Tibial artery (tissue), 4 donors: ENCODE measurements at places on chromosomes 12 and 14.

GRCh38 chr12:53798575-53798974 lies 46.8 kb upstream of the CISTR start:
- no peaks in the 10 kb centered on the region for H3K4me1 ChIP-seq
- no peak overlapping the region for H3K4me3 ChIP-seq
- no peak overlapping the region for H3K27ac ChIP-seq

- no peak overlapping the region for H3K27ac ChIP-seq
- H3K27me3 ChIP-seq, result no peaks in the 10 kb centered on the region
- no peak overlapping the region for H3K4me3 ChIP-seq
- H3K36me3 ChIP-seq, result no peaks in the 10 kb centered on the region
- no peak for DNase-seq
Measured at GRCh38 chr12:110548678-110549077, 34.4 kb downstream of the PPTC7 start.

- H3K4me1 ChIP-seq, result no peaks in the 10 kb centered on the region
- no peaks in the 10 kb centered on the region for H3K27me3 ChIP-seq
- DNase-seq, result no peak
- no peak overlapping the region for H3K27ac ChIP-seq
- H3K36me3 ChIP-seq, result peaks cover 29% of the 10 kb centered on the region
- H3K4me3 ChIP-seq, result no peak overlapping the region
Measured at GRCh38 chr14:77746064-77746702, 14.8 kb downstream of the SNW1 start.

DNA sequence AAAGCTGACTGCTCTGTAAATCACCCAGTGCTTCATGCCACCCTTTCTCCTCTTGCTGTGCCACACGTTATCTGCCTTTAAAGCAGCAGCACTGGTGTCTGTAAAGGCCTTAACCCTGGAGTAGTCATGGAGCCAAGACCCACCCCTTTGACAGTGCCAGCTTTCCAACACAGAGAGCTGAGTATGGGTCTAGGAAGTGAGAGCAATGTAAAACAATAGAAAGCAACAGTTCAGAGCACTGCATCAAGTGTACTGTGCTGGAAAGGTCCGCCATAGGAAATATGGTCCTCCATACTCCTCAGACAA lies 139.5 kb downstream of the DAD1 start:
- no peak for DNase-seq
- H3K4me3 ChIP-seq, result no peak overlapping the region
- H3K36me3 ChIP-seq, result no peaks in the 10 kb centered on the region
- no peaks in the 10 kb centered on the region for H3K27me3 ChIP-seq
- H3K4me1 ChIP-seq, result peaks cover 8% of the 10 kb centered on the region
- no peak overlapping the region for H3K27ac ChIP-seq

- H3K4me1 ChIP-seq, result no peaks in the 10 kb centered on the region
- H3K36me3 ChIP-seq, result no peaks in the 10 kb centered on the region
- no peak overlapping the region for H3K4me3 ChIP-seq
- H3K27ac ChIP-seq, result no peak overlapping the region
- no peaks in the 10 kb centered on the region for H3K27me3 ChIP-seq
Measured at GRCh38 chr14:33570694-33571310, 380.1 kb downstream of the EGLN3 start.

DNA sequence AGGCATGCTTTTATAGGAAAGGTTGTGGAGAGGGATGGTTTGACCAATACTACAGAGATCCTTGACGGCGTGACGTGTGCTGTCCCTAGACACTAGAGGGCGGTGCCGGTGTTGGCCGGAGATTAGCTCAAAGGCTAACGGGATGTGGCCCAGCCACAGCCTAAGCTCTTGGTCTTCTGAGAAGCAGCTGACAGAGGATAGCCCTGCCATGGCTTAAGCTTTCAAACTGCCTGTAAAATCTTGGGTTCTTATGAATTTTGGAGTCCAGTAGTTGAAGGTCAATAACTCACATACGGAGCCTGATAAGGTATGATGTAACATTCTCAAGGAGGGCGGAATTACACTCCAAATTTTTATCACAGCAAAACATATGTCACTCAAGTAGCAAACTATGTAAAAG lies 515.7 kb upstream of the ATXN7L3B start:
- DNase-seq, result no peak
- no peak overlapping the region for H3K4me3 ChIP-seq
- no peaks in the 10 kb centered on the region for H3K27me3 ChIP-seq
- no peak overlapping the region for H3K27ac ChIP-seq
